DMS79 treated with DMSO at 0.1 percent for 48 hours (cell line): ENCODE measurements at places on chromosomes 11 and 22.

DNA sequence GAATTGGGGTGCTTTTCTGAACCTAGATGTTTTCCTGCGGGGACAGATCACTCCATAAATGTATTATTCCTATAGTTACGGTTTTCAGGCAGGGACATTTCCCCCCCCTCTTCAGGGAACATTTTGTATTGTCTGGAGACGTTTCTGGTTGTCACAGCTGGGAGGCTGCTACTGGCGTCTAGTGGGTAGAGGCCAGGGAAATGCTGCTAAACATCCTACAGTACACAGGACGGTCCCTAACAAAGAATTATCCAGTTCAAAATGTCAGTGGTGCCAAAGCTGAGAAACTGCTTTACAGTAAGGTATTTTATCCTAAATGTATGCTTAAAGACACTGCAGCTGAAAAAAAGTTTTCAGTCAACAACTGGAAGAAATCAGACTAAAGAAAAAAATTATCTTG lies 19.4 kb downstream of the PIWIL4 start:
- DNase-seq: no peak

- DNase-seq: no peak
Measured at GRCh38 chr11:21262992-21263391, 593.6 kb downstream of the NELL1 start.

- DNase-seq: no peak
Measured at GRCh38 chr11:124898711-124899110, 1.0 kb upstream of the ROBO4 start.

DNA sequence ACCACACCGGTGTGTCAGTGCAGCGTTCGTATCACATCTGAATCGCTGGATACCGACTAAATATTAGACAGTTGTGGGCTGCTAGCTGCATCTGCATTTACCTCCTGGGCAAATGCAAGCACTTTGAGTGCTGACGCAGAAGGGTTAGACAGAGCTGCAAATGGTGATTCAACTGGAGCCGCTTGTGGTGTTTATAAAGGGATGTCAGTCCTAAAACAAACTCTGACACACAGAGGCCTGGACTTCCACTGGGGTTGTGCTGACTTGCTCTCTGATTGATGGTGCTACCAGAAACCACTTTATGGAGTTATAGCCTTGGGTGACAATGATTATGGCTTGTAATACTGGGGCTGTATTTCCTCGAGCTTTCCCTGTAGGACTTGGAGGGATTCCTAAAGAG lies 374.4 kb downstream of the NTM start:
- DNase-seq: no peak

DNA sequence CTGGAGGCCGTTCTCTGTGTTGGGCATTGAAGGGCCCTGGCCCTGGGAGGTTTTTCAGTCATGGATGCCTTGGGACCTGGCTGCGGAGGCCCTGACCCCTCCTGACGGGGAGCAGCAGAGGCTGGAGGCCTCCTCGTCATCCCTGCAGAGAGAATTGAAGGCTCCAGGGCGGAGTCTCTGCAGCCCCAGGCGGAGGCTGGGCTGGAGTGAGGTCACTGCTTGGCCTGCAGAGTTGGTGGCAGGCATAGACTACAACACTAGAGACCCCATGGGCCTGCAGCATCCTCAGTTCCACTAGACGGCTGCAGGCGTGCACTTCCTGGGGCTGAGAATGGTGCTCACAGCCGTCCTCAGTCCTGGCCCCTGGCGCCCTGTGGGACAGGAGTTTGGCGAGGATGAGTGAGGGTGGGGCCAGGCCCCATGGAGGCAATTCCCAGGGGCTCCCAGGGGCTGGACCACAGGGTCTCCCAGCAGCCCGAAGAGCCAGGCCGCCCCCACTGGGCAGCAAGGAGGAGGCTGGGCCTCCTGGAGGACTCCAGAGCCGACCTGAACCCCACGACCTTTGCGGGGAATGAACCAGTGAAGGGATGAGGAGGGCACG lies 1194.9 kb downstream of the BRD1 start:
- DNase-seq: no peak

DNA sequence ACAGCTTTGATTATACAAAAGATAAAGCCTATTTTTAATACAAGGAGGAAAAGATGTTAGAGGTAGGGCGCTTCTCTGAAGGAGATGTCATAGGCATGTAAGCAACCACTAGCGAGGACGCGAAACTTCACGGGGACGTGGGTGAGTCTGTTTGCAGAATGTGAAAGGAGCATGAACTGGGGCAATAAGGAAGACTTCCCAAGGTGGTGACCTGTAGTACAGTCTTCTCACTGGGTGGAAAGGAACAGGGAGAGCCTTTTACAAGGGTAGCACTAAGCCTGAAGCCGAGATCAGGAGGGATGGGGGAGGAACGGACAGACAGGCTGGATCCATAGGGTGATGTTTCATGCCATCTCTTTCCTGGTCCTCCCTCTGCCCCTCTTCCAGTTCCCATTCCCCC lies 10.0 kb upstream of the MICAL2 start:
- no peak for DNase-seq

DNA sequence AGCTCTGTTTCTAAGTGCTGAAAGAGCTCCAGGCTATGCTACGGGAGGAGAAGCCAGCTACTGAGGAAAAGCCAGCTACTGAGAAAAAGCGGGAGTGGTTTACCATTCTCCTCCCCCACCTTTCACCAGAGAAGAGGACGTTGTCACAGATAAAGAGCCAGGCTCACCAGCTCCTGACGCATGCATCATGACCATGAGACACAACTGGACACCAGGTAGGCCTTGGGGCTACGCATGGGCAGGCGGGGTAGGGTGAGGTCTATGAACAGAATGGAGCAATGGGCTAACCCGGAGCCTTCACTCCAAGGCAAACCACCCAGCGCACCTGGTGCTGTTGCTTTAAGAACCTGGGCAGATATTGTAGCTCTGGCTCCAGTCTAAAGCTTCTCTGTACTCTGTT lies 1.1 kb downstream of the IL18BP start:
- DNase-seq: no peak

GRCh38 chr11:61453695-61454094 lies 23.8 kb downstream of the SDHAF2 start:
- DNase-seq: no peak

- DNase-seq: no peak
Measured at GRCh38 chr11:19013181-19013857, 47.2 kb downstream of the MRGPRX2 start.
